ENCODE measurements at places on chromosomes 1 and 21.

- no peak for DNase-seq
Measured at GRCh38 chr1:25118546-25118945, 113.8 kb downstream of the SYF2 start.

GRCh38 chr1:23980728-23981070, 572 bp upstream of the SRSF10 start:
- DNase-seq, result peak; percentile 50

DNA sequence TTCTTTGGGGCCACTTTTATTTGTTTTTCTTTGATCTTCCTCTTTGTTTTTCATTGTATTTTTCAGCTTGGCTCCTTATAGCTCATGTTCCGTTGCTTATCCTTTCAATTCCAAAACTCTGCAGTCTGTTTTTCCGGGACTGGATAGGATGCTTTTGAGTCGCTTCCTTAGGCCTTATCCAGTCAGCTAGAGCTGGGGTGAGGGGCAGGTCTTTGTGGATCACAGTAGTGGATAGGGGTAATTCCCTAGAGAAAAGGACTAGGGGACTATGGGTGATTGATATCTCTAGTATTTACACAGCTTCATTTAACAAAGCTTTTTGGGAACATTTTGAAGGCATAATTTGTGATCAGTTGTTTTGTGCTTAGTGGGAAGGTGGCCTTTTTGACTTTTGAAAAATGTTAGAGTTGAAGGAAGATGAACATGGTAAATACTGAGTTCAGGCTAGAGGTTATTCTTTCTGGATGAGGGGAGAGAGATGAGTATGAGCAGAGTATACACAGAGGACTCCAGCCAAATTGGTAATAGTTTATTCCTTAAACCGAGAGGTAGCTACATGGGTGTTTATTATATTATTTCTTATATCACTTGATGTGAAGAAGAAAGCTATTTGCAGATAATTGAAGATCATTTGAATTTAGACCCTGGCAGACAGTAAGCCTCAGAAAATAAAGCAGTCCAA, 22.5 kb downstream of the CEP350 start:
- no peak for DNase-seq

GRCh38 chr1:17654519-17654918, 100.6 kb upstream of the ACTL8 start:
- no peak for DNase-seq

DNA sequence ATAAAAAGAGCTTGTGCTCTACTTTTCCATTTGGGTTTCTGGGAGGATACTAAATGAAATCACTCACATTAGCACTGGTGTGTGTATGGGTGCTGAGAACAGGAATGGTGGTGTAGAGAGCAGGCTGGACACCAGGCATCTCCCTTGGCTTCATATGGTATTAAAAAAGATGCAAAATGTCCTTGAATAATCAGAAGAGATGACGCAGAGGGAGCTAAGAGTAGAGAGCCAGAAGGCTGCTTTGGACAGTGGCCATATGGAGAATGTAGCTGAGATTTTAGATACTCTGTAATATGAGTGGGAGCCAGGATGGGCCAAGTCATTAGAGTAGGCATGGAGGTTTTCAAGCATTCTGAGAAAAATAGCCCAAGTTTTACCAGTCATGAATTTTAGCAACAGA, 112.3 kb upstream of the ZRANB2 start:
- DNase-seq, result no peak

DNA sequence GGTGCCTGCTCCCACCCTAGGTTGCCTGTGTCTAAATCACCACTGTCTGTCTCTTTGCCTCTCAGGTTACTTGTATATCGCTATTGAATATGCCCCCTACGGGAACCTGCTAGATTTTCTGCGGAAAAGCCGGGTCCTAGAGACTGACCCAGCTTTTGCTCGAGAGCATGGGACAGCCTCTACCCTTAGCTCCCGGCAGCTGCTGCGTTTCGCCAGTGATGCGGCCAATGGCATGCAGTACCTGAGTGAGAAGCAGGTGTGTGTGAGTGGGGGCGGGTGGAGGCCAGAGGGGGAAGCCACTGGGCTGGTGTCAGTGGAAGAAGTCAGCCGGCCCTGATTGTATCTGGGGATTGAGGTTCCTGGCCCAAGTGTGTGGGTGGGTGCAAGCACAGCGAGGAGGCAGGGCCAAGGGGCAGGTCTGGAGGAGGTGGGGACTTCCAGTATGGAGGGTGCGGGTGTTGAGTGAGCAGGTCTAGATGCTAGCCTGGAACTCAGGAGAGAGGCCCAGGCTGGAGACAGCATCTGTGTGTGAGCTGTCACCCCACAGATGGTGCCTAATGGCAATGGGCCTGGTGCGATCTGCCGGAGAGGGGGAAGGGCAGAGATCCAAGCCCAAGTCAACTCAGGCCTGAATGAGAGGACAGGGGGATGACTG, 17.2 kb downstream of the TIE1 start:
- no peak for DNase-seq

GRCh38 chr1:70945251-70945650, 102.4 kb downstream of the PTGER3 start:
- DNase-seq, result no peak
